ENCODE measurements at places on chromosomes 4 and X.

DNA sequence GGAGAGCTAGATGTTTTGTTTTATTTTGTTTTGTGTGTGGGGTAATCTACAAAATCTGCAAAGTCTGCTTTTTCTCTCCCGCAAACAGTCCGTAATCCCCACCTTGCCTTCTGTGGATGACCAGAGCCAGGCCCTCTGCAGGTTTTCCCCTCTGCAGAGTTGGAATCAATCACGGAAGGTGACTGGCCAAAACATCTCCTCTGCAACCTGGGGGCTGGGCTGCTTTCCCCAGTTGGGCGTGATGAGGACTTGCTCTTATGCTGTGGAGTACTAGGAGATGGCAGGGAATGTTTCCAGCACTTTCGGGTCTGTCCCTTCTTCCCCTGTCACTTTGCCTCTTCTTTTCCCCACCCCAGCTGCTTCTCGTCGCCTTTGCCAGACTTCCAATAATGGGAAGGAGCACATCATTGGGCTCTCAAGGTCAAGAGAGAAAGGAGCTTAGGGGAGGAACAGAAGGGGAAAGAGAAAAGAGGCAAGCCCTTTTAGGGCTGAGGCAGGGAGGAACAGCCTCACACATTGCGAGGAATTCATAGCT, 1.1 kb downstream of the TMEM35A start:
- no peak for DNase-seq

GRCh38 chr4:6275898-6276806, 6.5 kb downstream of the WFS1 start:
- no peak for DNase-seq

DNA sequence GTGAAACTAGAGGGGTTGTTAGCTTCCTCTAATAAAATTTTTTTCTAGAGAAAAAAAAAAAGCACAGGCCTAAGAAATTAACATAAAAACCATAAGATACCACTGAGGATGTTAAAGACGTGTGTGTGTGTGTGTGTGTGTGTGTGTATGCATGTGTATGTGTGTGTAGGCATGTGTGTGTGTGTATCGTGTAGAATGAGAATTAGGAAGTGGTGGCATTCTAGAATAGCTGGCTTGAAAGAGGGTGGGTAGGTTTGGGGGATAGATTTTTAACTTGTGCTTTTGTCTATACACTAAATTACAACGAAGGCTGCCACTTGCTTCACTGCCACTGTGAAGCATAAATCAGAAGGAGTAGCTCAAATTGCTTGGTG, 22.5 kb upstream of the AFM start:
- DNase-seq: no peak

DNA sequence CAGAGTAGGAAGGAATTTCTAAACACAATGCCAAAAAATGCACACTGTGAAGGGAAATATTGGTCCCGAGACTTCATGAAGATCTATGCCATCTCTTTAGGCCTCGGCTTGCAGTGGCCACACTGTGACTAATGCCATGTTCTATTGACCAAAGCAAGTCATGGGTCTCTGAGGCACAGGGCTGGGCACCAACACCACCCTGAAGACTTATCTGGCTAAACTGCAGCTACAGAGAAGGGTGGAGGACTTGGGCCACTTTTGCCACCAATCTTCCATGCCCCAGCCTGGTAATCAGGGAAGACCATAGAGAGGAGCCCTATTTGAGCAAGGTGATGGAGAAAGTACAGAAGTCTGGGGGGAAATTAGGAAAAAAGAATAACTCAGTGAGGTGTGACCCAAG, 42.1 kb downstream of the HMX1 start:
- no peak for DNase-seq

- no peak for DNase-seq
Observed at GRCh38 chr4:170128219-170128804, 38.6 kb upstream of the AADAT start.

GRCh38 chr4:121088867-121089266, 16.5 kb upstream of the NDNF start:
- DNase-seq: no peak

GRCh38 chr4:40600850-40601249, 28.8 kb downstream of the RBM47 start:
- no peak for DNase-seq

DNA sequence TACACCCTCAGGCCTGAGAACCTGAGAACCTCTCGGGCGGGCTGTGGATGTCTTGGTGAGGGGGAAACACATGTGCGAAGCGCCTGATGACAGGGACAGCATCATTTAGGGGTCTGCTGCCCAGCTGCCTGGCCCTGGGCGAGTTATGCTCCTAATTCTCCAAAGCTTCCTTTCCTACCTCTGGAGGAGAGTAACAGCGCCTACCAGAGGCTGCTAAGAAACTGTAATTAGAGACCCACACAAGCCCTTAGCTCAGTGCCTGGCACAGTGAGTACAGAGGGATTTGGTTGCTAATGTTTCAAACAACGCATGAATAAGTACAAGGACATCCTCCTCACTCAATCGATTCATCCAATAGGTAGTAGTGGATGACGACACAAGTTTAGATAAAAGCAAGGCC, 40.4 kb downstream of the BCOR start:
- no peak for DNase-seq

DNA sequence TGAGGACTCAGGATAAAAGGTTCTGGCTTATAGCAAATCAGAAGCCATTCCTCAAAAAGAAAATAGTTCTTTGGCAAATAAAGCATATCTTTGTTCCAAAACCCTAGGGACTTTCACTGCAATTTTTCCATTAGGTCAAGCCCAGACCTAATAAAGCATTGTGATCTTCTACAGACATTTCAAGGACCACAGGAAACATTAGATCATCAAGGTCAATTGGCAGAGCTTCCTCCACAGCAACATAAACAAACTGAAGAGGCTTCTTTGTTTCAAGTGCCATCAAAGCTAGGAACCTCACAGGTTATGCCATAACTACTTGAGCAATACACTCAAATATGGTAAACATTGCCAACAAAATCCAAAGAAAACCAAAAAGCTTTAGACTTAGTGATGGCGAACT, 144.9 kb downstream of the ANXA5 start:
- peak; percentile 29 for DNase-seq

DNA sequence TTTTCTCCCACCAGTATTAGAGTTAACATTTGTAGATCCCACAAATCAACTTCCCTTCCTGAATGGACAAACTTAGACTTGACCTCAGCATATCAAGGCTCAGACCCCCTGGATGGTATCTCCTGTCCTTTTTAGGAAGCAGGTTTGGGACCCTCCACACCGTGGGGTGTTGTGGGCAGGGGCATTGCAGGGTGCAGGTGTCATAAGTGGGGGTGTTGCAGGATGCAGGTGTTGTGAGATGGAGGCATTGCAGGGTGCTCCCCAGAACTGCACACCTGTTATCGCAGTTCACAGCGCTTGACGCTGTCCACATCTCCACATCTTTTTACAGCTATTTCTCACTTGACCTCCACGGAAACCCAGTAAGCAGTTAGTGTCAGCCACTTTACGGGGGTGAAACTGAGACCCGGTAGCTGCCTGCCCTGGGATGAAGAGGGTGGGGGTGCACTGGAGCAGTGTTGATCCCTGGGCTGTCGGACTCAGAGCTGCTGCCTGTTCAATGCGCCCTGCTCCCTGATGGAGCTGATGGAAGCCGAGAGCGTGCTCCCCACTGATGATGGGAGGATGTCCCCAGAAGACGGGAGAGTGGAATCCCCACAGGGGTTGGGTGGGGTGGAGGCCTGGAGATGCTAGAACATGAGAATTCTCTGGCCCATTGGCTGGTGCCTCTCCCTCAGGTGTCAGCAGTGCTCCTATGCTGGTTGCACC, 25.3 kb downstream of the SH3TC1 start:
- DNase-seq: no peak

DNA sequence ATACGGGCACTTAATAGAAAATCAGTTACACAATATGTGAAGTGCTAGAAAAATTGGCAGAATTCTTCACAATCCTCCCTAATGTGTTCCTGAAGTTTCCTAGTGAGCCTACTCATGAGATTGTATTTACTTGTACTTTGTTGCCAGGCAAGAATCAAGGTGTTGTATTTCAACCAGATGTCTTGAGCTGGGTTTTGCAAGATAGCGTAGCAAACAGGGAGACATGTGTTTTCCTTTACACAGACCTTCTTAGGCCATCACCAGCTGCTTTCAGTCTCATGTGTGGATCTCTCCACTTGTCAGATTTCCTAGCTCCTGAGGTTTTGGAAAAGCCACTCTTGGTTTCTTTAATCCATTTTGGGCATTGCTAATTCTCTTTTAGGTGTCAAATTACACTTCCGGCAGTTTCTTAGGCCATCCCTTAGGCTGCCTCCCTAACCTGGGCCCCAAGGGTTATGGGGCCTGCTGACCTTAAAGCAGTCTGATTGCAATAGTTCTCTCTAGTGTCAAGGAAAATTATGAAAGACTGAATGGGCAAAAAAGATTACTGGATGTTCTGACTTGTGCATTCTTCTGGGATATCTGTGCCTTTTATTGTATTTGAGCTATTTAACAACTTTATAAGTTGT, 12.2 kb upstream of the EDA start:
- DNase-seq: no peak

DNA sequence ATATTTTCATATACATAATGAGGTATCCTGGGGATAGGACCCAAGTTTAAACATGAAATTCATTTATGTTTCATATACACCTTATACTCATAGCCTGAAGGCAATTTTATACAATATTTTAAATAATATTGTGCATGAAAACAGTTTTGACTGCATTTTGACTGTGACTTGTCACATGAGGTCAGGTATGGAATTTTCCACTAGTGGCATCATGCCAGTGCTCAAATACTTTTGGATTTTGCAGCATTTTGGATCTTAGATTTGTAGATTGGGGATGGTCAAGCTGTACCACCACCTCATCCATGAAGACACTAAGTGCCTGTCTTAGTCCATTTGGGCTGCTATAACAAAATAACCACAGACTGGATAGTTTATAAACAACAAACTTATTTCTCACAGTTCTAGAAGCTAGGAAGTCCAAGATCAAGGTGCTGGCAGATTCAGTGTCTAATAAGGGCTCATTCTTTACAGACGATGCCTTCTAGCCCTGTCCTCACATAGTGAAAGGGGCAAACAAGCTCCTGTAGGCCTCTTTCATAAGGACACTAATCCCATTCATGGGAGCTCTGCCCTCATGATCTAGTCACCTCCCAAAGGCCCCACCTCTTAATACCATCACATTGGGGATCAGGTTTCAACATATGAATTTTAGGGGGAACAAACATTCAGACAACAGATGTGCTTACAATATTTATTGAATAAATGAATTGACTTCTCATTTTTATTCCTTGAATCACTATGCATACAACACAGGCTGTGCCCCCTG, 9.4 kb downstream of the NUDT6 start:
- DNase-seq: no peak

GRCh38 chrX:17566740-17567139, 170.6 kb upstream of the SCML1 start:
- no peak for DNase-seq

GRCh38 chrX:111090458-111090857, 5.5 kb upstream of the PAK3 start:
- DNase-seq: no peak

DNA sequence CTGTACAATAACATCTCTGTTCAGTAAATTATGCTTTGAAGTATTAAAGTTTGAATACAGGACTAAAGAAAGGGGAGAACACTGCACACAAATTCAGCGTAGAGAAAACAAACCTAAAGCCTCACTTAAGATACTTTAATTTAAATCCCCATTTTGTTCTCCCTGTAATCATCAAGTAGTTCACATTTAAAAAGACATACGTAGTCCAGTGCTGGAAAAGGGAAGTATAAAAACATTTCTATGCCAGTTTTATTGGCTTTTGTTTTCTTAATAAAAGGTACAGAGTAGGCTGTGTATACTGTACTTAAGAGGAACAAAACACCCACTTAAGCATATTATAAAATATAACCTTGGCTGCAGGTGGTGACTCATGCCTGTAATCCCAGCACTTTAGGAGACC, 101.6 kb downstream of the FGF16 start:
- no peak for DNase-seq

DNA sequence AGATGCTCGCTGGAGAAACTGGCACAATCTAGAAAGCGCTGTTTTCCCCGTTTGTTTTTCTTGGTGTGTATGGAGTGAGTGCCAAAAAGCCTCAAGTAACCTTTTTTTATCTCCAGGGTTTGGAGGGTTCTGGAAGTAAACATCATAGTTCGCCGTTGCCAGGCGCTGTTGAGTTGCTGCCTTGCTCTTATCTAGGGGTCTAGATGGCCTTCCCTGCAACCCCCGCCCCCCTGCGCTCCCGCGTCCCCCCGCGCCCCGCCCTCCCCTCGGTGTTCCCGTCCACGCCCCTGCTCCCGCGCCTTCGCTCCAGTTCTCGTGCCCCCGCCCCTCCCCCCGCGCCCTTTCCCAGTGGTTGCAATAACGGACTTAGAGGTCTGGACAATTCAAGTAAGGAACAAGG, 555 bp upstream of the GCNA start:
- no peak for DNase-seq

- no peak for DNase-seq
Observed at GRCh38 chrX:76957485-76957884, 489.7 kb upstream of the FGF16 start.

DNA sequence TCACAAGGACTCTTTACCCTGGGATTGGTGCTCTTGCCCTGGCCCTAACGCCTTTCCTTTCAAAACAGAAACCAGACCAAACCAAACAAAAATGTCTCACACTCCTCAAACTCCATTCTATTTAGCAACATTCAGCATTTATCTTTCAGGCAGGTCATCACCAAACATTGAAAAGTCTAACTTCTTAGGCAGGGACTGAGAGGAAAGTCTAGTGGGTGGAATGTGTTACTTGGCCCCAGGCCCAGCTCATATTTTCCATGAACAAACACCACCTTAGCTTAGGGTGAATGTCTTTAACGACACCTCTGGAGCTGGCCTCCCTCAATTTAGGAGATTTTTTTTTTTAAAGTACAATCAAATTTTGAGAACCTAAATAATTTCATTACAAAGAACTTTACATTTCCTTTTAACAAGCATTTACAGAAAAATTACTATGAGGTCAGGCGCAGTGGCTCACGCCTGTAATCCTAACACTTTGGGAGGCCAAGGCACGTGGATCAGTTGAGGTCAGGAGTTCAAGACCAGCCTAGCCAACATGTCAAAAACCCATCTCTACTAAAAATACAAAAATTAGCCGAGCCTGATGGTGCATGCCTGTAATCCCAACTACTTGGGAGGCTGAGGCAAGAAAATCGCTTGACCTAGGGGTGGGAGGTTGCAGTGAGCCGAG, 10.2 kb upstream of the N4BP2 start:
- peak; percentile 12 for DNase-seq

All from NCI-H2029 (cell line).